ENCODE measurements at places on chromosomes 11 and 22.

DNA sequence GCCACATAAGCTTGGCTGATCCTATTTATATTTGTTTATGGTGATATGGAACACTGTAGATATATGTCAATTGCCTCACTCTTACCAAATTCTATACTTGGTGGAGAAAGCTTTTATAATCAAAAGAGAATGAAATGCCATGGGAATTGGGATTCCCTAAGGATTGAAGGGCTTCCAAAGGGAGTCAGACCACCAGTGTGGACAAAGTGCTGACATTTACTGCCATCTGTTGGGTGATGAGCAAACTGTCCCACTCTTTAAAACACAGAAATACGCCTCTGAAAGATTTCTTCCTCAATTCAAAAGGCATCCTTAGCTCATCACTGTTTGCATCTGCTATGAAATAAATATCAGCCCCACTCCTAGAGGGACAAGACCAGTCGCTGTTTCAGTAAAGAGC is 7.1 kb downstream of the SLC1A2 start:
- no peak for DNase-seq

- no peak for DNase-seq
Measured at GRCh38 chr22:46123694-46124382, 26.5 kb upstream of the PPARA start.

DNA sequence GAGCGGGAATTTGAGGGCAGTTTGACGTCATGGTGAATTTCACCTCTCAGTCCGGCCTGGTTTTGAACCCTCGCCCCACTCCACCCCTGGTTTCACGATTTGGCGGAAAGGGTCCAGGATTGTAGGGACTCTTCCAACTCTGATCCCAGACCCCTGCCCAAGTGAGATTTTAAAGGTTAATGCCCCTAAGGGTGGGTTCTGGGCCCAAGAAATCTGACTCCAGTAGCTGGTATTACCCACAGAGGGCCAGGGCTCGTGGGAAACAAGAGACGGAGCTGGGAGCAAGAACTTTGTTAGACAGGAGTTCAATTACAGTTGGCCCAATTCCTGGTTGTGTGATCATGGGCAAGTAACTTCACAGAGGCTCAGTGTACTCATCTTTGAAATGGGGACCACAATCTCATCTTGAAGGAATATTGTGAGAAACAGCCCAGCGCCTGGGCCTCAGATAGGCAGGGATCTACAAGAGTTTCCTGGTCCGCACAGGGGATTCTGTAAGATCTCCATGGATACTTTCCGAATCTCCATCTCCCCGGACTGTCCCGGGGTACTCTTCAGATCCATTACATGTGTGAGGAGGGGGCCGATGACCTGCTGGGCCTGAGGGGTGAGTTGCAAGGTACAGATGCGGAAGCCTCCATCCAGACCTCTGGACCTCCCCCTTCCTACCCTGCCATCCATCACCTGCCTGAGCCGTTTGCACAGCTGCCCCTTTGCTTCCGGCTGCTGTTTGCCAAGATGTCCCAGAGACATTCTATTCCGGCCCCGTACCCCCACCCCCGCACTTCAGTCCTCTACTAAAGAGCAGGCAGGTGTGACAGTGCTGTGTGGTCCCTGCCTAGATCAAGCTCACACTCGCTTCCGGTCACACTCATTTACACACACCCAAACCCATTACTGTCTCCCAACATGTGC is 687 bp upstream of the CALCA start:
- DNase-seq, result no peak

- no peak for DNase-seq
Measured at GRCh38 chr11:76232026-76232665, 25.8 kb upstream of the WNT11 start.

DNA sequence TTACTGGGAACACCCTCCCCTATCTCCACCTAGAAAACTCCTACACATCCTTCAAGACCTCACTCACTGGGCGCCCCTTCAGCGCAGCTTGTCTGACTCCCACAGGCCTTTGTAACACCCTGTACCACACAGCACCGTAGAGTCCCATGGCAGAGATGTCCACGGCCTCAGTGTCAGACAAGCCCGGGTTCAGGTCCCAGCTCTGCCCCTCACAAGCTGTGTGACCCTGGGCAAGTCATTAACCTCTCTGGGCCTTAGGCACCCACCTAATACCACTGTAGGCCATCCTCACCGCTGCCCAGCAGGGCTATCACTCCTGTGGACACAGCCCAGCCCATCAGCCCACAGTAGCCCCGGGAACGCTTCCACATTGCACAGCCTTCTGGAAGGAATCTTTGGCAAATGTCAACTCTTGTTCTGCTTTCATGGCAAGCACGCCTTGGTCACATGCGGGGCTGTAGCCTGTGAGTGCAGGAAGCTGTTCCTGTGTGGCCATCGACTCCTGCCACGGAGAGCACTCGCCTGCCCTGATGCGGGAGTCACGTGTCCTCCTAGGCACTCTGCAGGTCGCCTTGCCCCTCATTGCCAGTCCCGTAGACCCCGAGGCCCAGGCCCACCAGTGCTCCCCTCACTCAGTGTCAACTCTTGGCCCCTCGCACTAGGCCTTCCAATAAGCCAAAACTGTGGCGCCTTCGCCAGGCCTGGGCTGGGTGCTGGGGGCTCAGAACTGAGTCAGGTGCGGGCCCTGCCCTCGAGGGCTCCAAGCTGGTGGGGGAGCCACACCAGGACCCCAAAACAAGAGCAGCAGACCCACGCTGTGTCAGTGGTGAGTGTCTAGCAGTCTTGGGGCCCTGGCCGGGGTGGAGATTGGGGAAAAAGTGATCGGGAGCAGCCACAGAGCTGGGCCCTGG is 32.9 kb upstream of the RFPL3 start:
- DNase-seq, result no peak

GRCh38 chr11:116513894-116514293 is 258.9 kb downstream of the BUD13 start:
- no peak for DNase-seq

- no peak for DNase-seq
Measured at GRCh38 chr11:115767883-115768282, 263.7 kb upstream of the CADM1 start.

- no peak for DNase-seq
Measured at GRCh38 chr11:4695442-4695841, 2.2 kb downstream of the OR51E2 start.

DNA sequence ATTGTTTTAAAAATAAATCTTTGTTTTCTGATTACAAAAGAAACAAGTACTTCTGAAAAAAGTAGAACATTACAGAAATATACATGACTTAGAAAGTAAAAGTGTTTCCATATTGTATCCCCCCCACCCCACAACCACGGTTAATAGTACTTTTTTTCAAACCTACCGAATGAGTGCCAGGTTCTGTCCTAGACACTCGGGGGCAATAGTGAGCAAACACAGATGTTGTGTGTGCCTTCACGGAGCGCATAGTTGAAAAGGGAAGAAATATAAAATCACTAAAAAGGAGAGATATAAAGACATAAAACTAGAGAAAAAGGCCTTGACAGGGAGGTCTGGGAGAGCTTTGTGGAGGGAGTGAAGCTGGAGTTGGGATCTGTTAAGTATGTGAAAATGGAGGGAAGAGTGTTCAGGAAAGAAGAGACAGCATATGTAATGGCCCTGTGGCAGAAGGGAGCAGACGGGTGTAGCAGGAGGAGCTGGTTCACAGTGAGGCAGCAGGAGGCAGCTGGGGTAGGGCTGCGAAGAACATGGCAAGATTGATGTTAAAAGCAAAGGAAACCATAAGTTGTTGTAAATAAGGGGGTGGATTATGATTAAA is 42.1 kb upstream of the ALX4 start:
- DNase-seq, result no peak

GRCh38 chr11:116457336-116458007 is 315.3 kb downstream of the BUD13 start:
- no peak for DNase-seq

DNA sequence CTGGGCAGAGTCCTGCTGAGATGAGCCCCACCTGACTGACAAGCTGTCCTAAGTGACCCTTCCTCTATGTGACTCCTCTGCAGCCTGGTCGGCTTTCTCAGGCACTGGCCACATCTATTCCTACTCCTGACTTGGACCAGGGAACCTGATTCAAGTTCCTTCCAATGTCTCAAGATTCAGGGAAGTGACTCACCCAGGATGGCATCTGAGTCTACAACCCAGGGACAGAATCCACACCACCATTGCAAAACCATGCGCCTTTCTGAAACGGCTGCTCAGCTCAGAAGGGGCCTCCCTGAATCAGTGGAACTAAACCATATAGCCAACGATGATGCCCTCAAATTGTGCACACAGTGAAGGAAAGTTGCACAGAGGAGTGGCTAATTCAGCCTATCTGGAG is 63.9 kb upstream of the CSNK2A3 start:
- DNase-seq, result no peak

- no peak for DNase-seq
Measured at GRCh38 chr11:33701302-33702230, 940 bp upstream of the C11orf91 start.

GRCh38 chr22:30910358-30910757 is 58.2 kb downstream of the MORC2 start:
- no peak for DNase-seq

DNA sequence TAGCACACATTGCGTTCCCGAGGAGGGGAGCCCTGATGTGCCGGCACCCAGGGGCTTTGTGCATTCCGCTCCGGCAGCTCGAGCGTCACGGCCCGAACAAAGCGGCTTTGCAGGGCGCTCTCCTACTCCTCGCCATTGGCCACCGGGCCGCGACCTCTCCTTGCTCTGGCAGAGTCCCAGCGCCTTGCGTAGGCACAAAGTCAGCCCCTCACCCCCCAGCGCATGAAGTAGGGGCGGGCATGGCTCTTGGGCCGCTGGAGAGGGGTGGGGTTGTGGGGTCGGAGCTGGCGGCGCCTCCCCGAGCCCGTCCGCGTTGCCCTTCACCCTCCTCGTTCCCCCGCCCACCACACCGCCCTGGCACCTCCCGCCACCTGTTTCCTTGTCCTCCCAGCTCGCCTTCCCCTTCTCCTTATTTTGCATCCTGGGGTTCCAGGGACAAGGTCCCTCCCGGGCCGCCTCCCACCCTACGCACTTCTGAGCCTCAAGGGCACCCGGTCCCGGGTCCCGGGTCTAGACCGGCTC is 753 bp upstream of the PPARA start:
- no peak for DNase-seq

DNA sequence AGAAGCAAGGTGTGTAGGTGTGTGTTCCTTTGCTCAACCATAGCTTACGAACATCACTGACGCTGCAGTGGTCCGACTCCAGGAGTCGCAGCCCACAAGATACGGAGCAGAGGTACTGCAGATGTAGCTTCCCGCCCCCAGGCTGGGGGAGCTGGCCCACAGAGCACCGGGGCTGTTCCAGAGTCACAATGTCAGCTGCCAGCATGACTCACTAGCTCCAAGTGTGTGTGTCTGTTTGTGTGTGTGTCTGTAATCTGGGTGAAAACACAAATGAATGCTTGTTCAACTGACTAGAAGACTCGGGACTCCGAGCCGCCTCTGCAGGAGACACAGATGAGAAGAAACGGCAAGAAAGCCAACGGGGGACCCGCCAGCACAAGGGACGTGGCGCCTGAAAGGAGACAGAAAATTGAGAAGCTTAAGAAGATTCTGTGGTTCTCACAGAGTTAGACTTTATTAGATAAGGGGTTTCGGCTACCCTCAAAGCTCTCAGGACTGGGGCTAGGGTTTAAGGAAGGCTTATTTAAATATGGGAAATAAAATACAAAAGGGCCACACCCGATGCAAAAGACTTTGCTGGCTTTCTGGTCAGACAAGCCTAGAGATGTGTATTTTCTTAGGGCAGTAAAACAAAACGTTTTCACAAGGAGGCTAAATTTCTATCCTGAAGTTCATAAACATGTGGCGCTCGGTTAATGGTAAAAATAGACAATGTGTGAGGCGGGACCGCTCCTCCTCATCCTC is 10.7 kb downstream of the VSIG10L2 start:
- DNase-seq, result no peak

GRCh38 chr11:74072721-74073120 is 63.8 kb upstream of the UCP3 start:
- DNase-seq, result no peak

GRCh38 chr22:44382116-44383038 is 69.6 kb upstream of the SHISAL1 start:
- DNase-seq, result no peak

GRCh38 chr22:50730941-50731661 is 6.9 kb upstream of the ACR start:
- no peak for DNase-seq

Measured in fibroblast of the conjunctiva (primary cell).